Stimulated activated CD8-positive, alpha-beta memory T cell treated with anti-CD3 and anti-CD28 coated beads, Interleukin-12 subunit alpha, Interleukin-12 subunit beta, amount 100 ng/mL, for 4 hours (primary cell): ENCODE measurements at places on chromosomes 7 and 10.

DNA sequence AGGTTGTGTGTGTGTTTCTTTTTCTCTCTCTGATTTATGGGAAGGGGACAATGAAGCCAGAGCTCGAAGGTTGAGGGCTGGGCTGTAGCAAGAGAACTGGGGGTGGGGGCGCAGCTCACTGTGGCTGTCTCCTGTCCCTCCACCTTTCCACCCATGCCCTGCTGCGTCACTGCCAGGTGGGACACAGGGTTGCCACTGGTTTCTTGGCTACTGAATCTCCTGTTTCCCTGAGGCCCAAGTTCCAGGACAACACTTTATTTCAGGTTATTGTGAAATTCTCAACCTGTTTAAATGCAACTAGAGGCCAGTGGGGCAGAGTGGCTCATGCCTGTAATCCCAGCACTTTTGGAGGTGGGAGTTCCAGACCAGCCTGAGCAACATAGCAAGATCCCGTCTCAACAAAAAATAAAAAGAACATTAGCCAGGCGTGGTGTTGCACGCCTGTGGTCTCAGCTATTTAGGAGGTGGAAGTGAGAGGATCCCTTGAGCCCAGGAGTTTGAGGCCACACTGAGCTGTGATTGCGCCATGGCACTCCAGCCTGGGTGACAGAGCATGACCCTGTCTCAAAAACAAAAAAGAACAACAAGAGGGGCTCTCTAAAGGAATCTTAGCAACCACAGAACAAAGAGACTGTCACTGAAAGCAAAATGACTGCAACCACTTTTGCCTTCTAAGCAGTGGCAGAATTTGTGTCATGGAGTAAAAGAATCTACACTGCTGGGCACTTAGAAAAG, 22.6 kb downstream of the TBATA start:
- no peak for DNase-seq

DNA sequence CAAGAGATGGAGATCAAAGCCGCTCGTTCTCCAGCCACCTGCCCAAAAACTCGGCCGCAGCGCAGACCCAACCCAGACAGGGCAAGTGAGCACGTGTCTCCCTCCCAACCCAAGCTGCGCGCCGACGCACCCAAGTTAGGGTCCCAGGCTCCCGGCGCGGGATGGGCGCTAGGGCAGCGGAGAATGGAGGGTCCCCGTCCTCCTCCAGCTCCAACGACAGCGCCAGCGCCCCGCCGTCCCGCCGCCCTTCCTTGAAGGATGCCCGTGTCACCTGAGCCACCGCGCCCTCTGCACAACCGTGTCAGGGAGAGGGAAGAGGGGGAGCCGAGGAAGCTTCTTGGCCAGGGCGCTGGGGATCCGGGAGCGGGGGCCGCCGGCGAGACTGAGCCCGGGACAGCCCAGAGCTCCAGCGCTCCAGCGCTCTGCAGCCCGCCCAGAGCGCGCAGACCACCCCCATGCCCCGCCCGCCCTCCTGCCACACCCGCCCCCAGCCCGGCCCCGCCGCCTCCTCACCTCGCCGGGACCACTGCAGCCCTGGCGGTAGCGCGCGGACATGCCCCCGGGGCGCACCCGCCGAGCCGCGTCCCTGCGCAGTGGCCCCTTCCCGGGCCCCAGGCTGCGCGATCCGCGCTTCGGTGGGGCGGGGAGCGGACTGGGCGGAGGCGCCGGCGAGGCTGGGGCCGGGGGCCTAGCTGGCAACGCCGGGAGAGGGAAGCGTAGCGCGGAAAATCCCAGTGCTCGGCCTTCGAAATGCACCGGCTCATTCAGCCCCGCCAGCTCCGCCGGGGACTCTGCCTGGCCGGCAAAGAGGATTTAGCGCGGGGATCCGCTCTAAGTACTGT, at the start of gene SLC16A12:
SLC16A12 (minus strand) TSS at position 424 of the 842 bp plus-strand sequence. CDS start 73,016 bp downstream, outside the sequence.
- DNase-seq, result no peak

- DNase-seq, result no peak
Observed at GRCh38 chr10:85849315-85849714, 517.3 kb downstream of the GRID1 start.

DNA sequence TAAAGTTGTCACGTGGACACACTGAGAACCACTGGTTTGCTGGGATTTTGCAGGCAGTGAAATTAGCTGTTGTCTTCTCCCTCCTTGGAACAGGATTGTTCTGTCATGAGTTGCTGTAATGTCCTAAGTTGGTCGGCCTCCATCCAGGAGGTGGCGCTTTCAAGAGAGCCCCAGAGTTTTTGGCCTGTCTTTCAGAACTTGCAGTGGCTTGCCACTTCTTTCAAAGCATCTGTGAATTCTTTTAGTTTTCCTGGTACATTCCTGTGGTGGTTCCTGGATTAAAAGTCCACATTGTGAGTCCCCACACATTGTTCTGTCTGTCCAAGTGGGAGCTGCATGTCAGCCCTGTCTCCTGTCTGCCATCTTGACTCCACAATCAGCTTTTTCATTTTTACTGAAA, 133.8 kb downstream of the PON1 start:
- no peak for DNase-seq

DNA sequence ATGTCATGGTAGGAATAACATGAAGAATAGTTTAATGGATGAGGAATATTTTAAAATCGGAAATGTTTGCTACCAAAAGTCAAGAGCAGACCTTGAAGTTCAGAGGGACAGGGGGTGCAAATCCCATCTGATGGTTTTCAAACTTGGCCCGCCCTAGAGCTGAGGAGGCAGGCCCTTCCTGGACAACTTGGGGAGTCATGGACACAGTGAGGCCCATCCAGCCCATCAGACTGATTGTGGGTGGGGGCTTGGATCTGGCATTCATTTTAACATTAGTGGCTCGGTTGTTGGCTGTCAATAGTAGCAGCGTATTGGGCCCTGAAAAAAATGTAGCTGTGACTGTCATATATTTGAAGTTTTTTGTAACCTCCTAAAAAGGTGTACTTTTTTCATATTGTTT, 2.0 kb downstream of the C10orf90 start:
- DNase-seq, result no peak

GRCh38 chr7:2519119-2519930, at the start of gene LFNG:
LFNG (plus strand) TSS chr7:2519774; CDS start chr7:2519862, 88 bp downstream.
- DNase-seq, result peak; percentile 82

DNA sequence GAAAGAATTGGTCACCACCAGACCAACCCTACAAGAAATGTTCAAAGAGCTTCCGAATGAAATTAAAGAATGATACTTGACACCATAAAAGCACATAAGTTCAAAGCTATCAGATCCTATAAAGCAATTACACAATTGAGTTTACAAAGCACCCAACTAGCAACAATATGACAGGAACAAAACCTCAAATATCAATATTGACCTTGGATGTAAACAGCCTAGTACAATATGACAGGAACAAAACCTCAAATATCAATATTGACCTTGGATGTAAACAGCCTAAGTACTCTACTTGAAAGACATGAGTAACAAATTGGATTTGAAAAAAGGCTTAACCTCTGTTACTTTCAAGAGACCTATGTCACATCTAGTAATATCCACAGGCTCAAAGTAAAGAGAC, 1201.4 kb downstream of the XPNPEP1 start:
- DNase-seq, result no peak

DNA sequence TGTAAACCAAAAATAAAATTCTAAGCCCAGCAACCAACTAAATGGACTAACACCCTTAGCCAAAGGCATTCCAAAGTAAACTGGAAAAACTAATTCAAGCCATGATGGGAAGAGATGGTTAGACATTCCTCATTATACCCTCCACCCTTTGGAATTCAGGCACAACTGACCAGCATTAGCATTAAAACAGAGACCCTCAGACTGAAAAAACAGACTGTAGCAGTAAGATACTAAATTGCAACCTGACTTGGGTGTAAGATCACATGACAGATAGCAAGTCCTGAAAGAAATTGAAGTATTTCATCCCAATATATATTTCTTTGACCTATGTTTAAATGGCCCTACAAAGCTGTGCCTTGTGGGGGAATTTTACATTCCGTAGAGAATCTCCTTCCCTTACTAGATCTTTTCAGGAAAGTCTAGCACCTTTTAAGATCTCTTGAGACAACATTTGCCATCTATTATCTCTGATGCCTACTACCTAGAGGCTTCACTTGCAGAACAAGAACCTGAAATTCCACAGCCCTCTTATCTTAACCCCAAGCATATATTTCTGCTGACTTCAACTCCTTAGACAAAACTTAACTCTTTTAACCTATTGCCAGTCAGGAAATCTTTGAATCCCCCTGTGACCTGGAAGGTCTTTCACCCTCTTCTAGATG, 750.2 kb upstream of the IGFBP3 start:
- no peak for DNase-seq

GRCh38 chr10:70982443-70982842, 94.1 kb upstream of the PCBD1 start:
- DNase-seq, result no peak

DNA sequence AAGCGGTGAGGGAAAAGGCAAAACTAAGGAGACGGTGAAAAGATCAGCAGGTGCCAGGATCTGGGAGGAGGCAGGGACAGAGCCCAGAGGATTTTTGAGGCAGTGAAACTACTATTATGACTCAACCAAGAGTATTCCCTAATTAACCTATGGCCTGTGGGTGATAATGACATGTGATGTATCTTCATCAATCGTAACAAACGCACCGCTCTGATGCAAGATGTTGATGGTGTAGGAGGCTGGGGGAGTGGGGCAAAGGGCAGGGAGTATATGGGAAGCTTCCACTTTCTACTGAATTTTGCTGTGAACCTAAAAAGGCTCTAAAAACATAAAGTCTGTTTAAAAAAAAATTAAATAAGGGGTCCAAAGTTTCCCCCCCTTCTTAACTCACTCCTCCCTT, 25.5 kb upstream of the EZH2 start:
- DNase-seq, result no peak

DNA sequence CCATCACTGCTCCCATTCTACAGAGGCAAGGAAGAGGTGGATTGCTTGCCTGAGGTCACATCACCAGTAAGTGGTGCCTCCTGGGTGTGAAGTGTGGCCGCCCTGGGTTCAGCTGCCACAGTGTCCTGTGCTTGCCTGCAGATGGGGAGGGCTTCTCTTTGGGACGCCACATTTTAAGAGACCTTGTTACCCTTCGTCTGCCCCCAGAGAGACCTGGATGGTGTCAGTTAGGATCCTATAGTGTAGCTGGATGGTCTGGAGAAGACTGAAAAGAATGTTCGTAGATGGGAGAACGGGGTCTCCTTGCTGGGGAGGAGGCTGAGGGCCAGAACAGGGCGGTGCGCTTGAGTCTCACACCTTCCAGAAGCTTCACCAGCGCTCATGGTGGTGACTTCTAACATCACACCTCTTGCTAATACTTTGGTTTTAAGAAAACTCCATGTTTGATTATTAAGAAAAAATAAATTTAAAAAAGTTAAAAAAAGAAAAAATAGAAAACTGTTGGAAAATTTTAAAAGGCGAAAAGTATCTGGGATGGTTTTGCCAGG, 2.3 kb downstream of the DOCK1 start:
- no peak for DNase-seq

DNA sequence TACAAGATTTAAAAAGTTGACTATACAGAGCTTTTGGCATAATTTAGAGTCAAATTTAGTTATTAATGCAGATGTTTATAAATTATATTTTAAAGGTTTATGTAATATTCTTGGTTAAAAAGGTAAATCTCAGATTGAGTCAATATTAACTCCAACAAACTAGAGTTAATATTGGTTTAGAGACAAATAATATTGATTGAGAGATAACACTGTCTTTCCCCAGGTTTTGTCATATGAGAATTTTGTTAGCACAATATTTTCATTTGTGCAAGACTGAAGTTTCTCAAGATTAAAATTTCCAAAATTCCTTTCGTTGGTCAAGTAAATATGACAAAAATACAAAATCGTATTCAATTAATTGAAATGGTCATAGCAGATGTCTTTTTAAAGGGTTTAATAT, 12.9 kb upstream of the AKR1D1 start:
- no peak for DNase-seq

- DNase-seq, result no peak
Observed at GRCh38 chr10:129179972-129180678, 286.9 kb upstream of the MGMT start.

- no peak for DNase-seq
Observed at GRCh38 chr7:11689096-11689495, 142.9 kb downstream of the THSD7A start.

- no peak for DNase-seq
Observed at GRCh38 chr7:151129117-151129959, 38.2 kb downstream of the GBX1 start.

- no peak for DNase-seq
Observed at GRCh38 chr7:63077841-63078240, 920.8 kb upstream of the ZNF722 start.

DNA sequence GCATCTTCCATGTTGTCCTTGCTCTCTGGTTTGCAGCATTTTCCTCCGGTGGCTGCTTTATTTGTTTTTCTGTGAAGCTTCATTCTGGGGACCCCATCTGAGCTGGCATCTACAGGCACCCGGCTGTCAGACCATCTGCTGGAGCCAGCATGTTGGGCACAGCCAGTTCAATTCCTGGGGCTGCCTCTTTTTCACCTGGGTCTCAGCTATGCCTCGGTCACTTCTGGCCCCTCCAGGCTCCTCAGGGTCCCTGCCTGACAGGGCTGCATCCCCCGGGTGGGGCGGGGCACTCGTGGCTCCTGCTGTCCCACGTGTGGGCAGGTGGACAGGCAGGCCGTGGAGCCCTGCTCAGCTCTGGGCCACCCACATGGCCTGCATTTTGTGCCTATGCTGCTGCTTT, 8.1 kb downstream of the SCART1 start:
- DNase-seq, result no peak

DNA sequence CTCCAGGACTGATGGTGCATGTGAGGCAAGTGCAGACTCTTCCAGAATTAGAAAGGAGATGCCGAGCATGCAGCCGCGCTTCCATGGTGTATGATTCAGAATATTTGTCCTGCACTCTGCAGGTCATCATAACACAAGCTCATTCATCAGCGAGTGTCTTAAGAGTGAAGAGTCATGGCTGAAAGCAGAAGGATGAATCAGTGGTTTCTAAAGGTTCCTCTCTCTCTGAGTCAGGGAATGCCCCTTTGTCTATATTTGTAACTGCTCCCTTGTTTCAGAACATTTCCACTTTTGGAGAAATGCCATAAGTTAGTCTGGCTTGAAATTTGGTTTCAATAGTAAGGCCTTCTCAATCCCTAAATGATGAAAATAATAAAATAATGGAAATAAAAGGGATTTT, 52.3 kb downstream of the HECW1 start:
- DNase-seq, result no peak

DNA sequence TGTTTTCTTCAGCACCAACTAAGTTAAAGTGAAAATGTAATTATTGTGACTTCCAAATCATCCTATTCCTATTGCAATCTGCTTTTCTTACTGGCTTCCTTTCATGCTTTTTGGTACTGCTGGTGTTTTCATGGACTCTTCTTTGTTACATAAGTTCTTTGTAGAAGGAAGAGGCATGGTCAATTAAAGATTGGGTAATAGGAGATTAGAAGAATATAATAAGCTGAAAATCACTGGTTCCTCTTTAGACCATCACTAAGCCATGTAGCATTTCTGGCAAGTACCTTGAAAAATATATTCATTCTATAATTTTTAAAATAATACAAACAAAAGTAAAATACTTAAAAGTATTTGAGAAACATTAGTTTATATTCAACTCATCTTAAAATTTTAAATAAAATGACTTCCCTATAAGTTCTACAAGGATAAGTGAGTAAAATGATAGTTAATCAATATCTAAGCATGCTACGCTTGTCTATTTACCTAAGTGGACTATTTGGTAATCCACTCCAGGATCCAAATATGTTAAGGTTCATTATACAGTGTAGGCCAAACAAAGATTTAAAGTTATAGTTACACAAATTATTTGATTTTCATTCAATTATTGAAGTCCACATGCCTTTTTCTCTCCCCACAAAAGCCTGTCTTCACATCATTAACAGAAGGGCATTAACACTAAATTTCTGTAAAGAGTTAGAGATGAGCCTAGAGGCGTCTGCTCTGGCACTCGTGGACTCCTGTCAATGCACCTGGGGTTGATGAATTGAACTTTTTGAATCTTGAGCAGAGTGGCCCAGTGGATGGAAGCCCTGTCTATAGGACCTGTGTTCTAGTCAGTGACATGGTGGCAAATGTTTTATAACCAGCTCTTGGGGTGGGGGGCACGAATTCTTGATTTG, 408.1 kb downstream of the INHBA start:
- DNase-seq, result no peak
